ENCODE measurements at places on chromosomes 5 and 9. TPM values are rescaled to one million over a fixed set of nuclear protein-coding genes. Genes with fewer than 3 reads are reported as not detected.

GRCh38 chr5:61290791-61291210 lies 41.3 kb upstream of the ZSWIM6 start:
- DNase-seq: no peak

DNA sequence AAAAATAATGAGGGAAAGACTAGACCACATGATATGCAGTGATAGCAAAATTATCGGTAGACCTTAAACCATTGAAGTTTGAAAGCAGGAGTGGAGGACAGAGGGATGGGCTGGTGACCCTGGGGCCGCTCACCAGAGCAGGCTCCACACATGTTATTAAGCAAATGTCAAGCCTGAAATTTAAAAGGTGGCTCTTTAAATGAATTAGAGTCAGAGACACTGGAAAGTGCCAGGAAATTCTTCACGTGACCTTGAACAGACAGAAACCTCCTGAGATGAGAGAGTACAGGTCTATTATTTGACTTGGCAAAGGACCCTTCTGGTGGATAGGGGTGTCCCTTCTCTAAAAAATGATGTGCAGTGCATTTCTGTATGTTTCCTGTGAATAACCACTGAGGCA lies 111.0 kb upstream of the CPEB4 start:
- DNase-seq: no peak

DNA sequence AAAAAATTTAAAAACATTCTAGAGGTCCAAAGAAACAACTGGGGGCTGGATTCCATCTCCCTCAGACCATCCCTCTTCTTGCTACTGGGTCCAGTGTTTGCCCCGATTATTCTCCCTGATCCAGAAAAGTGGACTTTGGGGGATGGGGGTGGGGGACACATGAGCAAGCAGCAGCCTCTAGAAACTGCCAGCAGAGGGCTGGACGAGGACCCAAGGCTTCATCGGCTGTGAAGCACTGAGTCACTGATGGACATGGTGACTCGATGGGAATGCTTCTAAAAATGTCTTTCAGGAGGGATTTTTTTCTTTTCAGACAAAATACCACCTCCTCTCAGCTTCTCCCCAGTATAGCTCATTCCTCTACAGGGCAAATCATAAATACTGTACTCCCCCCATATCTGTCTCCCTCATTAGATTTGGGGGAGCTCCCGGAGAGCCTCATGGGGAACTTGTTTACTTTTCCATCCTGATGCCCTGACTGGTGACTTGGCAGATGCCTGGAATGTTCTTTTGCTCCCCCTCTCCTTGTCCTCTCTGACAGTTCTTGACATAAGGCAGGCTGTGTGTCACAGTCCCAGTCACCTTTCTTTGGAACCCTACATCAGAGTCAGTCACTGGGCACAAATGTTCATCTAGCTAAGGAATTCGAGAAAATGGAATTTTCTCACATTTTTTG lies 67.2 kb upstream of the STC2 start:
- no peak for DNase-seq

GRCh38 chr5:150778088-150778516 lies 455 bp upstream of the SMIM3 start:
- no peak for DNase-seq

DNA sequence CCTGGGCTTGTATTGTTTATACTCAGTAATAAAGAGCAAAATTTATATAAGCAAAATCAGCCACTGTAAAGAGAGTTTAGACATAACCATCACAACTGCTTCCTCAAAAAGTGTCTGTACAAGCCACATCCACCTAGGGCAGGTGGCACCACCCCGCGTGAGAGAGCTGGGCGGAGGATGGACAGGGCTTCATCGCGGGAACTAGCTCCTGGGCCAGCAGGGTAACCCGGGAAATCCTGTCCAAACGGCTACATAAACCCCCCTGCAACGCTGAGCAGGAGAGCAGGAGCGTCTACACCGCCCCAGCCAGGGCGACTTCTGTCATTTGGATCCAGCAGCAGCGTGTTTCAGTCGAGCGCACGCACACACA lies 1.3 kb downstream of the SLC6A3 start:
- no peak for DNase-seq

DNA sequence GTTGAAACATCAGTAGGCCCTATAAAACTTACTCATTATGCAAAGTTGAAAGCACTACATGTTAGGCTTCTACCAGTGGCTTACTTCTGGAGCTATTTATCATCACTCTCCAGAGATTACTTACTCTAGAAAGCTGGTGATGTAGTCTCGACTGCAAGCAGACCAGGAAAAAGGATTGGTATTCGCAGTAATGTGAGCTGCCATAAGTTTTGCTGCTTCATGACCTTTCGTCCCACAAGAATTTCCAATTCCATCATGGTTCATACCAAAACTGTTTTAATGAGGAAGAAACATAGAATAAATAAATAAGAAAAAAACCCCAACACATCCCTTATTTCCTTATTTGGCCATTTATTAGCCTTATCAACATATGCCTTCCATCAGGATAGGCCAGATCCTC lies 181.9 kb downstream of the ADAMTS6 start:
- no peak for DNase-seq

DNA sequence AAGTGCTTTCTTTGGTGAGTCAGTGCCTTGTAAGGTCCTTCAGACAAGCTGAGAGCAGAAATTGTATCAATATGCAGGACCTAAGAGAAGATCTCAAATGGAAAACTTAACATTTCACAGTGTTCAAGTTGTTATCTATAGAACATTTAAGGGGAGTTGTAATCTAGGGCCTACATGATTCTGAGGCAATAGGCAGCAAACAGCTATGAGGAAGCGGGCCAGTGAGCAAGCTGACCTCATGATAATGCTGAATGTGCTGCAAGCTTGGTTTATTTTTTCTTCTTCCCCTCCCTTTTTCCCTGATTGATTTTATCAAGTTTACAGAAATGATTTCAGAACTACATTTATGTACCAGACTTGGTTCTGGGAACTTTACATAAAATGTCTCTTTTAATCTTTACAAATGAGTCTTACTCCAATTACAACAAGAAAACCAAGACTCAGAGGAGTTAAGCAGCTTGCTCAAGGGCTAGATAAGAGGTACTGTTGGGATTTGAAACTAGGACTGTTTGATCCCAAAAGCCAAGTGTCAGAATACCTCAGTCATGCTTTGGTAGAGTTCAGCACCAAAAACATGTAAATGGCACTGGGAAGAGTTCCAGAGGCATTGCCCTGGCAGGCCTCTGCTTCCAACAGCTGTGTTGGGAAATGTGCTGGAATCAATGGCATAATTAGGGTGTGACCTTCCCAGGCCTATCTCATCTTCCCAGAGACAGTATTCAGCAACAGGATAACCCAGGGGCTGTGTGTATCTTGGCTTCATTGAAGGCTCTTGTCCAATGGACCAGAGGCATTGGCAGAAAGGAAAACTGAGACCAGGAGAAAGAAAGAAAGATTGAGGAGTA lies 130.1 kb downstream of the LRRC70 start:
- DNase-seq: no peak

GRCh38 chr5:14341571-14342230 lies 198.6 kb downstream of the TRIO start:
- no peak for DNase-seq

GRCh38 chr5:74258314-74258665 lies 382.2 kb downstream of the ENC1 start:
- no peak for DNase-seq

DNA sequence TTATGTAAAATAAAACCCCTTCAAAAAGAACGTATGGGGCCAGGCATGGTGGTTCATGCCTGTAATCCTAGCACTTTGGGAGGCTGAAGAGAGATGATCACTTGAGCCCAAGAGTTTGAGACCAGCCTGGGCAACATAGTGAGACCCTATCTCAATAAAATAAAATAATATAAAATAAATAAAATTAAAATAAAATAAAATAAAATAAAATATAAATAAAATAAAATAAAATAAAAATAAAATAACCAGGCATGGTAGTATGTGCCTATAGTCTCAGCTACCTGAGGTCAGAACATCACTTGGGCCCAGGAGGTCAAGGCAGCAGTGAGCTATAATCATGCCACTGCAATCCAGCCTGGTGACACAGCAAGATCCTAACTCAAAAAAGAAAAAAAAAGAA lies 185.1 kb downstream of the EPB41L4A start:
- no peak for DNase-seq

- DNase-seq: no peak
These were observed 109.2 kb downstream of the FBXL7 start for GRCh38 chr5:15609076-15609725.

GRCh38 chr5:71529682-71530081 lies 57.5 kb upstream of the MCCC2 start:
- DNase-seq: no peak

DNA sequence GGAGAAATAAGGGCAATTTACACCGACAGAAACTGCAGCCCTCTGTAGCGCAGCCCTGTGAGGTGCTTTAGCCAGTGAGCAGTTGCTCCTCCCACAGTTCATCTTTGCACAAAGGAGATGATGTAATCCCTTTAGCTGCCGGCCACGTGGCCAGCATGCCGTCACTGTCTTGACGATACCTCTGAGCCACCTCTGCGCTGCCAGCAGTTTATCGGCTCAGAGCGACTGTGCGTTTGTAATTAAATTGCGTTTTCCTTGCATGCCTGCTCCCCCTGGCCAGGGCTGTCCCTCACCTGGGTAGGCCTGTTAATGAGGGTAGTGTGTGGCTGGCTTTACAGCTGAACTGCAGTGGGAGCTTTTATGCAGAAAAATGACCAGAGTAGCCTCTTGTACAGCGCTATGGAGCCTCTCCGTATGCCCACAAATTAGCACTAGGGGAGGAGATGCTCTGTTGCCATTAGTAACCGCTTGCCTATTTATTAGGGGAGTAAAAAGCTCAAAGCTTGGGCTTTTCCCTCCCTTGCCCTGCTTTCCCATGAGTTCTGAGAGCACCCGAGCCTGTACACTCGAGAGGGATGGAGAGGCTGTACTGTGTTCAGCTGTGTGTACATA lies 107.0 kb downstream of the TRIO start:
- peak; percentile 77 for DNase-seq

- no peak for DNase-seq
These were observed 43.0 kb upstream of the GAS1 start for GRCh38 chr9:86990290-86990689.

DNA sequence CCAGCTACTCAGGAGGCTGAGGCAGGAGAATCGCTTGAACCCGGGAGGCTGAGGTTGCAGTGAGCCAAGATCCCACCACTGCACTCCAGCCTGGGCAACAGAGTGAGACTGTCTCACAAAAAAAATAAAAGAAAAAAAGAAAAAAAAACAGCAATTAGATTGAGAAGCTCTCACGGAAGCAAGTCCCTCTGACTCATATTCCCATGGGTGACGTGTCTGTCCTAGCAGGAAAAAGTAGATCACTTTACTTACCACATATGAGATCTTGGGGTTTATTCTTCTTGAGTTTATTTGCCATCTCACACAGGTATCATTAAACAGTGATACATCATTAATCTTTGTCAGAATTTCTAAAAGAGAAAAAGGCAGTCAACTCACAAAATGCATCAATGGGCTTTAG lies 62.6 kb downstream of the SUSD1 start:
- DNase-seq: no peak

DNA sequence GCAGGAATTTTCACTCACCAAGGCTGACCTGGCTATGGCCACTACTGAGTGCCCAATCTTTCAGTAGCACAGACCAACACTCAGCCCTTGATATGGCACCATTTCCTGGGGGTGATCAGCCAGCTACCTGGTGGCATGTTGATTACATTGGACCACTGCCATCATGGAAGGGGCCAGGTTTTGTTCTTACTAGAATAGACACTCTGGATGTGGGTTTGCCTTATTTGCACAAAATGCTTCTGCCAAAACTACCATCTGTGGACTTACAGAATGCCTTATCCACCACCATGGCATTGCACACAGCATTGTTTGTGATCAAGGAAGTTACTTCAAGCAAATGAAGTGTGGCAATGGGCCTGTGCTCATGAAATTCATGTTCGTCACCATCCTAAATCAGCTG lies 69.7 kb upstream of the SH3GL2 start:
- no peak for DNase-seq

- no peak for DNase-seq
These were observed 65.3 kb downstream of the GADD45G start for GRCh38 chr9:89670114-89670513.

- no peak for DNase-seq
These were observed 173.0 kb downstream of the WDR70 start for GRCh38 chr5:37552161-37552560.

- DNase-seq: no peak
These were observed 399.9 kb downstream of the ZSWIM6 start for GRCh38 chr5:61731946-61732314.

DNA sequence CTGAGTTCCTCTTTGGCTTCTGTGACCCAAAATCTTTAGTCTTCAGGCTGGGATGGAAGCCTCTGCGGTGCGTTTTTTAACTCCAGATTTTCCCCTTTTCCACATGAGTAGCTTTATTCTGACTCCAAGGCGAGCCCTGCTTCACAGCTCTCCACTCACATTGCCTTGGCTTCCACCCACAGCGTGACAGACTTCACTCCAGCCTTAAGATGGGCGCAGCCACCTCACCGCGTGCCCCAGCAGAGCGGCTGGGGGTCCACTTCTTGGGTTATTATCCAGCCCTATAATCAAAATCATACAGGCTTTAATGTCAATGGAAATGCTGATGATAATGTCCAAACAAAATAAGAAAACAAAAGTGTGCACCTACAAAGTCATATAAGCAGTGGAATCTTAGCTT lies 1.2 kb downstream of the EXOC3 start:
- no peak for DNase-seq

- DNase-seq: no peak
These were observed 301.0 kb downstream of the GADD45G start for GRCh38 chr9:89905606-89906338.

- DNase-seq: no peak
These were observed 50.2 kb downstream of the FAM114A2 start for GRCh38 chr5:153988510-153988909.

DNA sequence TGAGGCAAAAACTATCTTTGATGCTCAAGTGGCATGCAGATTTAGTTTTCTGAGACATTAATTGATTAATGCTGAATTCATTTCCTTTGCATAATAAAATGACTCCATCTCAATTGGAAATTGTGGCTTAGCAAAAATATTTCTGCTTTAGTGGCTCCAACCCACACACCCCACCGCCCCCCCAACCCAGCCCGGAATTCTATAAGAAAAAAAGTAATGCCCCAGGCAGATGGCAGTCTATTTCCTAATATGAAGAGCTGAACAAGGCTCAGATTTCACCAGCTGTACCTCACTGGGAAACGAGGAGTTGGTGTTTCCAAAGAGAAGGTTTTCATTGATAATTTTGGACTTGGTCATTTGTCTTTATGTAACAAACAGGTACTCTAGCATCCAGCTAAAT lies 182.1 kb downstream of the FBN2 start:
- no peak for DNase-seq

PSAT1 gene
- 0.48 TPM for total RNA-seq

PRRX2 gene
- total RNA-seq: 9.9 TPM

CTXN3 gene
- not detected for total RNA-seq

PPP3R2 gene
- total RNA-seq: not detected

MAMDC2 gene
- 18.7 TPM for total RNA-seq

STPG3 gene
- total RNA-seq: not detected

HEMGN gene
- not detected for total RNA-seq

PCDHGB1 gene
- 5.1 TPM for total RNA-seq

ANKRD31 gene
- total RNA-seq: 0.66 TPM

Data from breast epithelium (tissue), 4 donors.